Lower leg skin (tissue), 4 donors: ENCODE measurements at places on chromosomes 16 and 17. TPM values are rescaled to one million over a fixed set of nuclear protein-coding genes. Genes with fewer than 3 reads are reported as not detected.

NACA2 gene
- total RNA-seq = not detected

ENPP7 gene
- total RNA-seq = not detected

CHP2 gene
- 148 TPM for total RNA-seq

CSH1 gene
- total RNA-seq = not detected

DECR2 gene
- total RNA-seq = 17.5 TPM

SEPTIN12 gene
- total RNA-seq = not detected

LRRC75A gene
- total RNA-seq = 0.74 TPM

MOSMO gene
- 14.9 TPM for total RNA-seq

CLEC10A gene
- total RNA-seq = 3.0 TPM

CMTM2 gene
- 0.26 TPM for total RNA-seq

ACSF3 gene
- 22.7 TPM for total RNA-seq

ALG1 gene
- total RNA-seq = 16.9 TPM

ST6GALNAC1 gene
- total RNA-seq = 2.4 TPM

SLC9A5 gene
- total RNA-seq = 0.04 TPM

KRT31 gene
- 197 TPM for total RNA-seq

CREBBP gene
- total RNA-seq = 75.1 TPM

C1QTNF8 gene
- not detected for total RNA-seq

CACNA1G gene
- total RNA-seq = 1.3 TPM

STX1B gene
- total RNA-seq = 0.39 TPM

PROCA1 gene
- not detected for total RNA-seq

KRTAP9-3 gene
- total RNA-seq = 8.7 TPM

TBC1D3K gene
- total RNA-seq = not detected

IRF8 gene
- total RNA-seq = 1.5 TPM

CUEDC1 gene
- 14.3 TPM for total RNA-seq

CLEC19A gene
- total RNA-seq = not detected

YBX2 gene
- total RNA-seq = 1.5 TPM
